ENCODE measurements at places on chromosomes 1 and 21.

DNA sequence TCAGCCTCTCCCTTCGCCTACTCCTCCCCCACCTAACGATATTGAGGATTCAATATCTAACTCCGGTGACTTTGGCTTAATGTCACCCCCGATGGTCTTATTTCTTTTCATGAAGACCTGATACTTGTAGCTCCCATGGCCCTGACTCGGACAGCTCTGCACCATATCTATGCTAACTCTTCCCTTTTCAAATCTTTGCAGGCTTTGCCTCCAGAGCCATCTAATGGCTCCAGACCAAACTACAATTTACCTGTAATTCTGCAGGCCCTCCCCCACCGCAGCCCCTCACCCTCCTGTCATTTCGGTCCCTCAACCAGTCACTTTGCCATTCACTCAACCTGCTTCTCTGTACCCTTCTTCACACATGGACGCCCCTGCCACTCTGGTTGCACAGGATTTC is 7.9 kb upstream of the GSTM5 start:
- DNase-seq: no peak

- DNase-seq: peak; percentile 31
Measured at GRCh38 chr1:111406321-111406768, 21.2 kb downstream of the OVGP1 start.

GRCh38 chr1:224898937-224899336 is 30.5 kb upstream of the DNAH14 start:
- DNase-seq: no peak

DNA sequence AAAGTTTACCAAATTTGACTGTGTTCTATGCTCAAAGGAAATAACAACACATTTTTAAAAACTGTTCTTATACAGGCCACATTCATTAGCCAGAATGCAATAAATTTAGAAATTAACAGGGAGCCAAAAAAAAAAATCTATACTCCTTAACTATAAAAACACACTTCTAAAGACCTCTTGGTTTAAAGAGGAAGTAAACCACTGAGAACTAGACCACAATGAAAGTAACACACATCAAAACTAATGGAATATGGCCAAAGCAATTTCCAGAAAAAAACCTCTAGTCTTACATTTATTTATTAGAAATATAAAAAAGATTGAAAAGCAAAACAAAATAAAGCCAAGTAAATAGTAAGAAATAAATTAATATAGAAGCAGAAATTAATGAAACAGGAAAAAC is 48.9 kb upstream of the GADD45A start:
- no peak for DNase-seq

DNA sequence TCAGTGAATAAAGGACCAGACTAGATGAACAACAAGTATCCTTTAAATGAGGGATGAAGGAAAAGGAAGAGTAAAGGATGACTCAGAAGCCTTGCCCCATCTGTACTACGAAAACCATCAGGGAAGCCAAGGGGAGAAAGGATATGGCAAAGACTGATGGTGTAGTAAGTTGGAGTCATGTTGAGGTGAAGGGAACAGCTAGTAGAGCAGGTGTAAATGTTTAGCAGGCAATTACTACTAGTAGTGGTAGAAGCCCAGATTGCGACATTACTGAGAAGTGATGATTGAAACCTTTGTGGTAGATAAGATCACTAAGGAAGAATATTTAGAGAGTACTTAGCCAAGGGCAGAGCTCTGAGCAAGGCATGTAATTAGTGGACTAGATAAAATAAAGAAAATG is 84.0 kb downstream of the PHTF1 start:
- peak; percentile 50 for DNase-seq

DNA sequence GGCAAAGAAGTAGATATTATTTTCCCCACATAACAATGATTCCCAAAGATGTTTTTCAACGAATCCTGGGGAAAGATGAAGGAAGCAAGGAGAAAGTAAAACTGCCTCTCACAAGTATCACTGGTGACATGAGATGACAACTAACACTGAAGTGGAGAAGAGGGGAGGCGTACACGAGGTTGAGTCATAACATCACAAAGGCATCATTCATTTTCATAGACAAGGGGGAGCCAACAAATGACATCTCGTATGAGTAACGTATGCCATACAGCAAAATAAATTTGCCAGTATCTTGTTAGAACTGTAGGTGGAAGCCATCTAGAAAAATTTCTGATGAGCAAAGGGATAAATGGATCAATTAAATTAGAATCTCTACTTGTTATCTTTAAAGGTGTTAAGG is 56.6 kb downstream of the ATP1B1 start:
- peak; percentile 55 for DNase-seq

DNA sequence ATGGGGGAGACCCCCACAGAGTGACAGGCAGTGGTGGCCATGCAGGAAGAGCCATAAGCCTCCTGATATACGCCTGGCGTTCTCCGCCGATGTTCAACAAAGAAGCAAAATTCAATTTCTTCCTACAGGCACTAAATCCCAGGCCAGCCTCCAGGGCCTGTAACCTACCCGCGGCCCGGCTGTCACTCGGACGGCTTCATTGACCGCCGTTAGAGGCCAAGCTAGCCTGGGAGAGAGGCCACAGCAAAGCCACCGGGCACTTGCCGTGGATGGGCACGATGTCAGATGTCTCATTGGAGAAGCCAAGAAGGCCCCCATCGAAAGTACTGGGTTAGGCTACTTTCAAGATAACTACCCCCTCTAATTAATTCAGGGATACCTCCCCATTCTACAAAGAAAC is 9.7 kb downstream of the ADGRB2 start:
- no peak for DNase-seq

- DNase-seq: no peak
Measured at GRCh38 chr1:30880678-30881318, 27.8 kb downstream of the SDC3 start.

- no peak for DNase-seq
Measured at GRCh38 chr1:54442185-54442584, 36.0 kb upstream of the SSBP3 start.

- peak; percentile 74 for DNase-seq
Measured at GRCh38 chr1:78688697-78689096, 39.1 kb downstream of the IFI44 start.

- peak; percentile 11 for DNase-seq
Measured at GRCh38 chr1:85132078-85132720, 68.6 kb downstream of the SYDE2 start.

Data from fibroblast of mammary gland (primary cell).